ENCODE measurements at places on chromosomes 12 and 14. TPM values are rescaled to one million over a fixed set of nuclear protein-coding genes. Genes with fewer than 3 reads are reported as not detected.

Gene CD69
- 201 TPM for polyA plus RNA-seq

Gene STXBP6
- not detected for polyA plus RNA-seq

Gene IFNG-AS1
- 2.2 TPM for polyA plus RNA-seq

Gene KCNC2
- polyA plus RNA-seq: not detected

Gene IFI27
- not detected for polyA plus RNA-seq

Gene NUAK1
- not detected for polyA plus RNA-seq

Gene RHEBL1
- polyA plus RNA-seq: 3.8 TPM

Gene TMEM132C
- polyA plus RNA-seq: not detected

DNA sequence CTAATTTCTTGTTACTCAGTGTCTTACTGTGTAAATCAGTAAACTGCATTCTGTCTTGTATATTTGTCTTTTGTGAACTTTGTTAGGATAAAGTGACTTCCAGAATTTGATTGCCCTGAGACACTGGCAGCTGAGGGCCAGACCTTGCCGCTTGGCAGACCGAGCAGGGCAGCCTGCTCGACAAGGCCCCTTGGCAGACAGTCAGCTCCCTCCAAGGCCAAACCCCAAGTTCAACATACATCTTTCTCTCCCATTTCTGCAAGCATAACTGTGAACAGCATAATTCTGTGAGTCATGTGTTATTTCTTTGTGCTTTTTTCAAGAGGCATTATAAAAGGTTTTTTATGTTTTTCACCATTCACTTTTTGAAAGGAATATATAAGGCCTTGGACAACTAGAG lies 39.2 kb upstream of the BMAL2 start:
- H3K4me1 ChIP-seq: no peaks in the 10 kb centered on the region
- H3K4me3 ChIP-seq: no peak overlapping the region
- H3K36me3 ChIP-seq: no peaks in the 10 kb centered on the region
- no peak for DNase-seq

- no peak overlapping the region for H3K27ac ChIP-seq
- no peak for DNase-seq
- no peaks in the 10 kb centered on the region for H3K4me1 ChIP-seq
- no peaks in the 10 kb centered on the region for H3K27me3 ChIP-seq
These were observed 127.1 kb downstream of the GTF2A1 start for GRCh38 chr14:81093651-81094050.

GRCh38 chr14:64612021-64612380 lies 62.2 kb downstream of the PPP1R36 start:
- H3K4me3 ChIP-seq: no peak overlapping the region
- no peaks in the 10 kb centered on the region for H3K36me3 ChIP-seq
- no peak overlapping the region for H3K27ac ChIP-seq
- DNase-seq: no peak
- no peaks in the 10 kb centered on the region for H3K27me3 ChIP-seq

- no peak overlapping the region for H3K27ac ChIP-seq
- H3K27me3 ChIP-seq: no peaks in the 10 kb centered on the region
- H3K4me3 ChIP-seq: no peak overlapping the region
- DNase-seq: no peak
- no peaks in the 10 kb centered on the region for H3K4me1 ChIP-seq
These were observed 136.3 kb upstream of the PLXNC1 start for GRCh38 chr12:94012071-94012470.

DNA sequence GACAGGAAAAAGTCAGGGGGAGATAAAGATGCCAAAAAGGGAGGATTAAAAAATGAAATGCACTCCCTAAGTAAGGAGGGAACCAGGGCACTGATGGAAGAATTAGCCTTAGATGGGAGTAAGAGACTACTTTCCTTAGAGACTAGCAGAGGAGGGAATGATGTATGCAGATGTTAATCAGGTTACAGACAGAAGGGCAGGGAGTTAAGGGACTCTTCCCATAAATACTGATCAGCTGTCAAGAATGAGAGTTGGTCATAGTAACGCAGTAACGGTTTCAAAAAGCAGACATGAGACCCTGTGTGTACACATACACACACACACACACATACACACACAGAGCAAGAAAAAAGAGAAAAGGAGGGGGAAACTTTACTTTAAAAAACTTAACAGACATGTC lies 93.4 kb downstream of the PHLDA1 start:
- no peak for DNase-seq
- no peaks in the 10 kb centered on the region for H3K27me3 ChIP-seq
- H3K36me3 ChIP-seq: no peaks in the 10 kb centered on the region

DNA sequence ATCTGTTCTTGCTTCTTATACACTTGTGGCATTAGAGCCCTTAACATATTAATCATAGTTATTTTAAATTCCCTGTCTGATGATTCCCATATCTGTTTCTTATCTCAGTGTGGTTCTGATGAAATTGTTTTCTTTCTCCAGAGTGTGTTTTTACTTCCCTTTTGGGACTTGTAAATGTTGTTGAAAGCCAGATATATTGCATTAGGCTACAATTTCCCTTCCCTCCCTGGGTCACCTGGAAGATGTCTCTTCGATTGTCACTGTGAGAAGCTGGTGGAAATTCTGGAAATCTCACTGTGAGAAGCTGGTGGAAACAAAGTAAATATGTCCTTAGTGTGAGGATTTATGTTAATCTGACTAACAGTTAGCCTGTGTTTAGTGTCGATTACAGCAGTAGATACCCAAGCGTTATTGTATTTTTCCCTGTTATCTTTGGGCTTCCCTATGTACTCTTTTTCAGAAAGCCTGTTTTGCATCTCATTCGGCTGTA lies 717.3 kb downstream of the TRHDE start:
- no peak overlapping the region for H3K27ac ChIP-seq
- H3K27me3 ChIP-seq: no peaks in the 10 kb centered on the region
- no peaks in the 10 kb centered on the region for H3K36me3 ChIP-seq
- H3K4me1 ChIP-seq: no peaks in the 10 kb centered on the region
- no peak overlapping the region for H3K4me3 ChIP-seq

- H3K27ac ChIP-seq: no peak overlapping the region
- no peaks in the 10 kb centered on the region for H3K36me3 ChIP-seq
- DNase-seq: no peak
- H3K27me3 ChIP-seq: no peaks in the 10 kb centered on the region
- H3K4me3 ChIP-seq: no peak overlapping the region
- no peaks in the 10 kb centered on the region for H3K4me1 ChIP-seq
These were observed 136.9 kb downstream of the STXBP6 start for GRCh38 chr14:24913021-24913420.

DNA sequence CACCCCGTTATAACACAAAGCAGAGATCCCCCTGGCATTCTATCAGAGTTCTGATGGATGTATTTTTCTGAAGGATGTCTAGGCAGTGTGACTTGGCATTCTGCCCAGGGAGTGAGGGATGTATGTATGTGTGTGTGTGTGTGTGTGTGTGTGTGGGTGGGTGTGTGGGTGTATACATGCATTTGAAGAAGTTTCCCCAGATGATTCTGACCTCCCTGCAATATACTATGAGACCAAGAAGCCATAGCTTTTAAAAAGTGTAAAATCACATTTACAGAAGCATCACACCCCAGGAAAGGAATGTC lies 59.7 kb upstream of the NAP1L1 start:
- no peak overlapping the region for H3K27ac ChIP-seq
- DNase-seq: no peak
- H3K27me3 ChIP-seq: no peaks in the 10 kb centered on the region
- H3K4me3 ChIP-seq: no peak overlapping the region
- peaks cover 15% of the 10 kb centered on the region for H3K4me1 ChIP-seq

DNA sequence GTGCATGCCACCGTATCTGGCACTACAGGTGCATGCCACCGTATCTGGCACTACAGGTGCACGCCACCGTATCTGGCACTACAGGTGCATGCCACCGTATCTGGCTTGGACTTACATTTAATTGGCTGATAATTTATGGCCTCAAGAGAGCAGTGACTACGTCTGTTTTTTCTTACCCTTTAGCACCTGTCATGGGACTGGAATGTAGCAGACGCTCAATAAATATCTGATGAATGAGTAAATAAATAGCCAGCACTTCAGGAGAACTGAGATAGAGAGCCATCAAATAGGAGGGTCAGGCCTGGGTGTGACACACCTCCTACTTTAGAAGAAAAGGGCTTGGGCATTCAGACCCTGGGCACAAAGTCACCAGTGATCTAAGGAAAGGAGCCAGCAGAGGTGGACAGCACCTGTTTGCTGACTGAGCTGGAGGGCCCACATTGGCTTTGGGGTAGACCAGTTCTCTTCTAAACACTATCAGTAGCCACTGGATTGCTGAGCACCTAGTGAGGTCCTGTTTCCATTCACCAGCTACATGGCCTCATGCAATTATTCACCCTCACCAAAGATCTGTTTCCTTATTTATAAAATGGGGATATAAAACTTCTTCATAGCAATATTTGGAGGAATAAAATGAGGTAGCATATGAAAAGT lies 50.1 kb downstream of the RFX4 start:
- DNase-seq: no peak
- no peaks in the 10 kb centered on the region for H3K4me1 ChIP-seq
- H3K4me3 ChIP-seq: no peak overlapping the region
- no peak overlapping the region for H3K27ac ChIP-seq
- no peaks in the 10 kb centered on the region for H3K36me3 ChIP-seq
